ENCODE measurements at places on chromosomes 2 and 18. TPM values are rescaled to one million over a fixed set of nuclear protein-coding genes. Genes with fewer than 3 reads are reported as not detected.

The ACKR3 gene
- 12.2 TPM for total RNA-seq

The NAT8 gene
- not detected for total RNA-seq

The HMSD gene
- not detected for total RNA-seq

The ASXL3 gene
- total RNA-seq: 4.3 TPM

The CYBRD1 gene
- total RNA-seq: 122 TPM

The DSEL gene
- 23.4 TPM for total RNA-seq
